ENCODE measurements at places on chromosomes 2 and 18. TPM values are rescaled to one million over a fixed set of nuclear protein-coding genes. Genes with fewer than 3 reads are reported as not detected.

CHST10 gene
- 14.7 TPM for polyA plus RNA-seq

ANKZF1 gene
- polyA plus RNA-seq: 21.8 TPM

LHCGR gene
- 0.23 TPM for polyA plus RNA-seq

TSPYL6 gene
- polyA plus RNA-seq: not detected

TTC31 gene
- 16.6 TPM for polyA plus RNA-seq

PRSS56 gene
- polyA plus RNA-seq: 1.6 TPM

Measured in muscle of arm (tissue), 14 donors.